ENCODE measurements at places on chromosomes 4 and X.

DNA sequence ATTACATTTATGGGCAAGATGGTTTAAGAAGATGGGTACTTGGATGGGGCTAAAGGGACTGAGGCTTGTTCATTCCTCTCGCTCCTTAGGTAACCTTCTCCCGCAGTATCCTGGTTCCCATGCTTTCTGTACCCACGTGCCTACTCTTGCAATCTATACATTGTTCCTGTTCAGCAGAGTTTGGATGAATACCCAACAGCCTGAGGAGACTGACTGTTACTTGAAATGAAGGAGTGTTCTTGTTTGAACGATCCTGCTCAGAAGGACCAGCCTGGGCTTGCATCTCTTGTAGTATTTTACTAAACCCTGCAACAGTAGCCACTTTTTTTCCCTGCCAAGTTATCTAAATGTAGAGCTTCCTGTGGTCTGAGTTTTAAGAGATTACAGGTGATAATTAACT is 33.7 kb upstream of the ADH6 start:
- DNase-seq: no peak

DNA sequence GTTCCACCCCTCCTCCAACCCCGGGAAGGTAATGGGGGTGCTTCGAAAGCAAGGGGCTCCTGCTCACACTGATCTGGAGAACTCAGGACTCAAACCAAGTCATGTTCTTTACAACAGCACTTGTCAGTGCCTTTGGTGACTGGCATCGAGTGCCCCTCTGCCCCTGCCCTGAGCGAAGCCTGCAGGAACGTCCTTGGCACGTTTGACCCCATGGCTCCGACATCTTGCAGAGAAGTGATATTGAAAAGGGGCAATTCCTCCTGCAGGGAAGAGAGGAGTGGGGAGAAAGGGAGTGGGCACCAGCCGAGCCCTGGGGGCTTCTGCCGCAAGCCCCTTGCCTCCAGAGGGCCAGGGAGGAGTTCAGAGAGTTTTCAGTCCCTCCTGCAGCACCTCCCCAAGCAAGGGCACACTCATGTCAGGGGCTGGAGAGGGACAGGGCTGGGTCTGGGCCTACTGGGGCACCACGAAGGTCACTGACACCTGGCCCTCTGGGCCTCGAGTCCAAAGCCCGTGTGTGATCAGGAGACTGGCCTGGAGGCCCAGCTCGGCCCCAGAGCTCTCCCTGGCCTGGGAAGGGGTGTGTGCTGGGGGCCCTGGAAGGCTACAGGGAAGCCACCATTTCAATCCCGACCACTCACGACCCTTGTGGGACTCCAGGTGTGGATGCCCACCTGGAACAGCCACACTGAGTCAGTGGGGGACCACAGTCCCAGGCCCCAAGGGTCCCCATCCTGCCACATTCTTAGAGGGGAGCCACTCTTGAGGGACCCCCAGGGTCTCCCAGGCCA is 94.9 kb upstream of the NKX1-1 start:
- DNase-seq: no peak

GRCh38 chrX:120749141-120749846 is 119.4 kb upstream of the C1GALT1C1 start:
- DNase-seq: no peak

- DNase-seq: no peak
Measured at GRCh38 chr4:101232074-101232776, 115.1 kb downstream of the PPP3CA start.

DNA sequence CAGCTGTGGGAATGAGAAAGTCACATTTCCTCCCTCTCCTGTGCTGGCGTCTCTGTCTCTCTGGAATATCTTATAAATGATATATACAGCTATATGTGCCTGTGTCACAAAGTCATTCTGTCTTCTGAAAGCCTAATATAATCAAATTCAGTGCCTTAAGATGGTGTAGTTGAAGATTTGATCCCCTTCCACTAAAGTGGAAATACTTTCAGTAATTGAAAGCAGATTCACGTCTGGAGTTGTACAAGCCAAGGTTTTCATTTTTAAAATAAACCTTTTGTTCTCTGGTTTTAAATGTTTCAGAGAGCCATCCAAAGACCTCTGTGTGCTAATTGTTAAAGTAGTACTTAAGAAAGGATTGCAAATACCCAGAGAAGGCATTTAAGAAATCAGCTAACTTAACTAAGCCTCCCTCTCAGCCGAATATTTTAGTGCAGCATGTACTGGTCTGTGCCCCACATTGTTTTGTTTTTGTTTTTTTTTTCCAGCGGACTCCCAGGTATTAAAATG is 206.8 kb downstream of the TENM3 start:
- no peak for DNase-seq

GRCh38 chr4:54281054-54281766 is 52.1 kb downstream of the PDGFRA start:
- no peak for DNase-seq

DNA sequence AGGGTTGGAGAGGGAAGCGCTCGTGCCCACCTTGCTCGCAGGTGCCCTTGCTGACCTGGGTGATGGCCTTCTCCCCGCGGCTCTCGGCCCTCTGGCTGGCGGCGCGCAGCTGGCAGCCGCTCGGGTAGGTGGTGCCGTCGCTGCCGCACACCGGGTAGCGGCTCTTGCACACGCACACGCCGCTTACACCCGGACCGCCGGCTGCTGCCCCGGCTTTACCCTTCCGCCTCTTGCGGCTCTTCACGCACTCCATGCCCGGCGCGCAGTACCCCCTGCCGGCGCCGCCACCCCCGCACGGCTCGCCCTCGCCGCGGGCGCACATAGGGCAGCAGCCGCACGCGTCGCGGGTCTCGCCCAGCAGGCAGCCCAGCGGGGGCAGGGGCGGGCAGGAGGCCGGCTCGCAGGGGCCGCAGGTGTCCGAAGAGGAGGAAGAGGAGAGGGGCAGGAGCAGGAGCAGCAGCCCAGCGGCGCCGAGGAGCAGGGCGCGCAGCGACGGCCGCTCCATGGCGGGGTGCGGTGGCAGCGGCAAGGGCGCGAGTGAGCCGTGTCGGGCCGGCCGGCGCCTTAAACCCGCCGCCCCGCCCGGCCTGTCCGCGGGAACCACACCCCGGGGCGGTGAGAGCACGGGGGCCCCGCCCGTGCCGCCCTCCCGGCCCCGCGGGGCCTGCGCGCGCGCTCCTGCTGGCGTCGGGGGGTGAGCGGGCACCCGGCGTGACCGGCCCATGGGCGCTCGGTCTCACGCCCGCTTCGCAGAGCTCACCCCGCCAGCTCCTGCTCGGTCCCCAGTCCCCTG is at the start of gene IGFBP7:
TSS of gene IGFBP7 (minus strand) at position 539 of the 793 bp plus-strand sequence. CDS start at position 505, 34 bp downstream.
- no peak for DNase-seq

- DNase-seq: no peak
Measured at GRCh38 chrX:17395154-17395553, 20.2 kb downstream of the NHS start.

- DNase-seq: no peak
Measured at GRCh38 chr4:2336659-2337058, 74.8 kb upstream of the MXD4 start.

DNA sequence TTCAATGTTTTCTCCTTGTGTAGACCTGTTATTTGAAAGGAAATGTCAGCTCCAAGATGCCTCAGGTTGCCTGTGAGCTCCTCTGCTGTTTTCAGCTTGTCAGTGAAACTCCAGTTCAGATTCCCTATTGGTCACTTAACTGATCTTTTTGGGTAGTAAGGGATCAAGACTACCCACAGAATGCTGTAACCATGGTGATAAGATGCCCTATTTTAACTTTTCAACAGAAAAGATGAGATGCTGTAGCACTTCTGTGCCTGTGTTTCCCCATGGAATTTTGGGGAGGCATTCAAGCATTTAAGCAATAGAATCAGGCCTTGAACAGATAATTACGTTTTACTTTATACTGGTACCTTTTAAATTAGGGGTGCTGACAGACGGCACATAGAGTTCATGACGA is 106.6 kb upstream of the H2AZ1 start:
- no peak for DNase-seq

- no peak for DNase-seq
Measured at GRCh38 chr4:108527723-108528122, 92.7 kb upstream of the RPL34 start.

DNA sequence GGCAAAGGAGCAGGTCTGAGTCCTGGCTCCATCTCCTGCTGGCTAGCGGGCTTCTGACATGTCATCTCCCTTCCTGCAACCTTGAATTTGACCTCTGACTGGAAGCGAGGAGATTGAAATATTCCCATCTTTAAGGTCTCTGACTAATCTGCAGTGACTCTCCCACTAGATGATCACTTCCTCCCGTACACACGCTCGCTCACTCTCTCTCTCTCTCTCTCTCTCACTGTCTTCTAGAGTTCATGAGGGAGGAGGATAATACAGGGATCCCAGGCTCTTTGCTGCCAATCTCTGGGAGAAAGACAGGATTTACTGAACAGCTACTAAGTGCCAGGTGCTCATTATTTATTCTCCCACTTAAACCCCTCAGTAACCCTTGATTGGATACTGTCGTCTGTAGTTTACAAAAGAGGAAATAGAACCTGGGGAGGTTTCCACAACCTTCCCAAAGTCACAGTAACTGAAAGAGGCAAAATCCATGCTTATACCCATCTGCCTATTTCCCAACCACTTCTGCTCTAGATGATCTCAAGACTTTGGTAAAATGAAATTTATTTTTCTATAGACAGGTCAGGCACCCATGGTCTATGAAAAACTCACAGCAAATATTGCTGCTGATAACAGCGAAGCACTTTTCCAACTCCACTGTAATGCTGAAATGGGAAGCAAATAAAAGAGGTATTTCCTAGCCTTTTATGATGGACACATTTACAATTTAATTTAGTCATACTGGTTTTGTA is 193.5 kb upstream of the C1QTNF7 start:
- no peak for DNase-seq

DNA sequence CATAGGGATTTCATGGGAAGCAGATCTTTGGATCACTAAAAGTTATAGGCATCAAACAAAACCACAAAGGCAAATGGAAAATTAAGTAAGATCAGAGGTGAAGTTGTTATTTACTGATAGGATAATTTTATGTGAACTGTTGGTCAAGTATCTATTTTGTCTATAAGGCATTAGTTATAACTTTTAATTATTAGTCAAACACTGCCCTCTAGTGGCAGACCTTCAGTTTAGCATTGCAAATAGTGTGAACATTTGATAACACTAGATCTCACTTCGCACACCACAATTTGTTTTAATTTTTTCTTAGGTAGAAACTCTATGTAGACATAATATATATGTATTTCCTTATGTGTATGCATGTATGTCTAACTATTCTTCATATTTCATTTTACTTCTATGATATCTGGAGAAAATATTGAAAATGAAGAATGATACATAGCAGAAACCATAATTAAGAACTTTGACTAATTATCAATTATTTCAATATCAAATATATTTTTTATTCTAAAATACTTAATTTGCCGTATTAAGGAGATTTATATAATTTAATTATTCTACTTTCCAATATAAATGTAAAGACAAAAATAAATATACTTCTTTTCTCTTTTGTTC is 214.5 kb upstream of the TACR3 start:
- no peak for DNase-seq

GRCh38 chr4:36734334-36734733 is 452.9 kb downstream of the DTHD1 start:
- DNase-seq: no peak

DNA sequence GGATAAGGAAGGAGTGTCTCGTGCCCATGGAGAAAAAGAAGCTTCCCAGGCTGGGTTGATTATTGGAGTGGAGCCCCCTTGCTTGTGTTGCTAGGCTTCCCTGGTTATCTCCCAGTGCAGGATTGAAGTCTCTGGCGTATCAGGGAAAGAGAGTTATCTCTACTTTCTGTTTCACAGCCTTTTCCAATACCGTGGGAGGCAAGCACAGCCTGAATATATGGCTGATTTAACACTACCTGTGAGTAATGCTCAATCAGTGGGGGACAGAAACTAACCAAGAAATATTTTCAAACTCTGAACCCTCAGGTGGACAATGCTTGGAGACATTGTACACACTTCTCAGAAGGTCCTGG is 65.2 kb downstream of the SERPINA7 start:
- no peak for DNase-seq

- no peak for DNase-seq
Measured at GRCh38 chrX:30657196-30658161, 4.3 kb downstream of the GK start.

DNA sequence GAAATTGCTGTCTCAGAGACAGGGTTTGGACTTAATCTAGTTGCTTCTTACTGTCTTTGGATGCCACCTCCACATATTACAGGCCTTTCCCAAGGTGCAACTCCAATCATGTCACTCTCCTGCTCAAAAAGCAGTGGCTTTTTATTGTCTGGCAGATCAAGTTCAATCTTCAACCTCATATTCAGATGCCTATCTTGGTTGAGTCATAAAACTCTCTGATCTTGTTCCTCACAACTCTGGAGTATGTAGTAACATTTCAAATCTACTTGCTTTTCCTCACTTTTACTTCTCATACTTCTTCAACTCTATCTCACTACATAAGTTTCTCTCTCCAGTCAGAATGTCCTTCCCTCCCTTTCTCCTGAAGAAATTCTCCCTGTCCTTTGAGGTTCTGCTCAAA is 180.6 kb downstream of the VSIG4 start:
- no peak for DNase-seq

DNA sequence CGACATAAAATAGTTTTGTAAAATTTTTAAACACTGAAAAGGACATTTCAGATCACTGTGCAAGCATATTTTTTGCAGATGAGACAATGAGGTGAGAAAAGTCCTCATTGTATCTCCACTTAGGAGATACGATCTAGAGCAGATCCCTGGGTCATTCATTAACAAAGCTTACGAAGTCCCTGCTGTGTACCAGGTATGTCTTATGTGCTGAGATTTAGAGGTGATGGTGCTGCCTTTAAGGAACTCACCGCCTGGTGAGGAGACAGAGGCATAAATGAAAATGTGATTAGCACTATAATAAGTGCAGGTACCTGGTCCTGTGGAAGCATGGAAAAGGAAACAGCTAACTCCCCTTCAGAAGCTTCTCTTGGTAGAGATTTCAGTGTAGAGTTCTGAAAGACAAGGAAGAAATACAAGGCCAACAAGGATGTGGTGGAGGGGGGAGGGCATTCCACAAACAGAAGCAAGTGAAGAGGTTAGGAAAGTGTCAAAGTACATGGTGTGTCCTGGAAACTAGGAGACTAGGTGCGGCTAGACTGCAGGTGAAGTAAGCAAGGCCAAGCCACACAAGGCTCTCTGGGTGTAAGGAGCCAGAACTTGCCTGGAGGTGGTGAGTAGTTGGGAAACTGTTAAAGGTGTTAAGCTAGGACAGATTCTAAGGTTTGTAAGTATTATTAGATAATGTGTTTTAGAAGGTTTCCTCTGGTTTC is 1.5 kb upstream of the NDNF start:
- DNase-seq: no peak

- no peak for DNase-seq
Measured at GRCh38 chrX:18290200-18290599, 64.3 kb downstream of the SCML2 start.

DNA sequence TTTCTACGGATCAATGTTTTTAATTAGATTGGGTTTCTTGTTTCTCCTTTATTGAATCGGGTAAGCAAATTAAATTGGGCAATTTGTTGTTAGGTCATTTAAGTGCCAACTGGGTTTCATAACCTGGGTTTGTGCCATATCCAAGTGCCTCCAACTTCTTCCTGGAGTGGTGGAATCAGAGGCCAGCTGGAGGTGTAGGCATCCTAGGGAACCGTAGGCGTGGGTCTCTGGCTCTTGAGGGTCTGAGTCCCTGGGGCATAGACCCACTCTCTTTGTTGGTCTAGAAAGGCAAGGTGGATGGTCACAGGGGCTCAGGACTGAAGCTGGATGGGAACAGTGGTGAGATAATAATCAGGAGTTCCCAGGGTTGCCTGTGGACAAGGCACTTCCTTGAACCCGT is 18.3 kb downstream of the CNGA2 start:
- no peak for DNase-seq

GRCh38 chr4:110959041-110959643 is 336.3 kb upstream of the PITX2 start:
- DNase-seq: no peak

GRCh38 chr4:25144870-25145481 is 15.3 kb downstream of the SEPSECS start:
- no peak for DNase-seq

GRCh38 chr4:20666012-20666860 is 34.0 kb upstream of the PACRGL start:
- DNase-seq: no peak
